Stimulated activated CD4-positive, alpha-beta T cell treated with anti-CD3 and anti-CD28 coated beads, Interleukin-15, amount 100 ng/mL, for 48 hours (primary cell): ENCODE measurements at places on chromosomes 4 and X.

- no peak for DNase-seq
Measured at GRCh38 chrX:9342561-9343051, 122.3 kb upstream of the TBL1X start.

GRCh38 chr4:105644257-105644656 is 64.2 kb downstream of the INTS12 start:
- DNase-seq = no peak

DNA sequence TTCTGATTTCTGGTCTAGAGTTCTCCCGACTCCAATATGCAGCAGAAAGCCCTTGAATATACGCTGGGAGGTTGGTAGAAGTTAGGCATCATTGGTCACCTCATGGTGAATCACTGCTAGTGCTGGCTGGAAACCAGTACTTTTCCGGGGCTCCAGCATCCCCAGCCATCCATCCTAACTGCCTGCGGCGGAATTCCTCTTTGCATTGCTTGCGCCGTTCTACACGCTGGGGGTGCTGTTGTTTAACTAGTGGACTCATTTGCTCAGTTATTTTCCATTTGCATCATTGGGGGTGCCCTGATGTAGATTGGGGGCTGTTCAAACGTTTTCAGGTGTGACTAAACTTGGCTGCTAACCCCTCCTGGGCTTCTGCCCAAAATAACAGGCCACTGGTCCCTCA is 23.3 kb upstream of the GPR50 start:
- DNase-seq = no peak

- no peak for DNase-seq
Measured at GRCh38 chrX:48711162-48711928, 14.8 kb downstream of the SUV39H1 start.

DNA sequence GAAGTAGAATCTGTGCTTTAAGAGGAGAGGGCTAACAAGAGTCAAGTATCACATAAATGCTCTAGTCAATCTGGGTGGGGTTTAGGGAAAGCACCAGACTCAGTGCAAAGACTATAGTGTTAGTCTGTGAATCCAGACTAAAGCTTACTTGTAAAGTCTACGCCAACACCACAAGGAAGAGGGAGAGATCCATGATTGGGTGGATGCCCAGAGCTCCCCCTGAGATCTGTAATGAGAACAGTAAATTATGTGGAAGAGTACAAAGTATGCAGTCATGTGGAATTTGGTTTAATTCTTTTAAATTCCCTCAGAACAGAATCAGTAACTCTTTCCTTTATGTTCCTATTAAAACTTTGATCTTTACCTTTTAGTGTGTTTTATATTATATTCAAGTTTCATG is 354.7 kb upstream of the SPANXN4 start:
- no peak for DNase-seq

DNA sequence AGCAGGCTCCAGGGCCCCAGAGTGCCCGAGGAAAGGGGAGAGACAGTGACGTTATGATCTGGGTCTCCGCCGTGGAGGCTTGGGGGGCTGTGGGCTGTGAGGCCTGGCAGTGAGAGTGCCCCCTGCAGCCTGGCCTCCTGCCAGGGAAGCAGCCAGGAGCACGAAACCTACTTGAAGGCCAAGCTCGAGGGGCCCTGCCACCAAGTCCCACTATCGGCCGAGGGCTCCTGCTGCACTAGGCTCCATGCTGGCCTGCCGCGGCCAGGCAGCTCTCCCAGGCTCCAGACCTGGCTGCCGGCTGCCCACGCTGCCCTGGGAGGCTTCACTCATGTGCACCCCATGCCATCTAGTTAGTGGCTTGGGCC is 18.7 kb downstream of the FLNA start:
- DNase-seq = no peak

DNA sequence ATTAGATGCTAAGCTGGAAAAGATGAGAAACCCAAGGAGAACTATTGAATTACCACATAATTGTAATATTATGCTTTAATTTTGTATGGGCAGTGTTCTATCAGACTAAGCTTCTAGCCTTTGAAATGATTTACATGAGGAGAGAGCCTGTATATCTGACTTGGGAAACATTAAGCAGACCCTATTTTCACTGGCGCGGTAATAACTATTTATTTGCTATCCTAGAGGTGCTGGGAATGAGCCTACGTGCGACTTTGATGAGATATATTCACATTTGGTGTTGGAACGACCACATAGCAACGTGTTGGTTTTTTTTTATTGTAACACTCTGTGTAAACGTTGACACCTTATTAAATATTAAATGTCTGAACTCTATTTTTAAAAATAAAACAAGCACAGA is 80.5 kb downstream of the CLCN4 start:
- DNase-seq = no peak

DNA sequence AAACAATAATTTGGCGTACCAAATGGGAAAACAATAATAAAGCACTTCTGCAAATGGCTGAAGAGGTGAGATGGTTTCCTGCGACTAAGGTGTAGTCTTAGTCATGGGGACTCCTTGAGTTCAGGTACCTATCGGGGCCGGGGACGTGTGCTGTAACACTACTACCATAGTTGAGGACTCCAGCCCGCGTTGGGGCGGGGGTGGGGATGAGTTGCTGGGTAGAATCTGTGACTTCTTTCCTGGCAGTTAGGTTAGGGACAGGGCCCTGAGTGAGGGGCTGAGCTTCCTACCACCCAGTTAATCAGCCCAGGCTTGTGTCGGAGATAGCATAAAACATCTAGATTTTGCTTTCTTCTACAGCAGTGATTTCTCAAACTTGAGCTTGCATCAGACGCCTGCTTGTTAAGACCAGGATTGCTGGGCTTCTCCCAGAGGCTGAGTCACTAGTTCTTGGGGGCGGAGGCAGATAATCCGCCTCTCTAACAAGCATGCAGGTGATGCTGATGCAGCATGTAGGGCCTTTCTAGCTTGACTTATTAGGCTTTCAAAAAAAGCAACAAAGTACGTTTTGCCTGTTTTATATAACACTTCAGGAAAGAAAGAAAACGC is 30.2 kb downstream of the RBBP7 start:
- no peak for DNase-seq

- DNase-seq = no peak
Measured at GRCh38 chrX:20116087-20116576, 575 bp downstream of the MAP7D2 start.

DNA sequence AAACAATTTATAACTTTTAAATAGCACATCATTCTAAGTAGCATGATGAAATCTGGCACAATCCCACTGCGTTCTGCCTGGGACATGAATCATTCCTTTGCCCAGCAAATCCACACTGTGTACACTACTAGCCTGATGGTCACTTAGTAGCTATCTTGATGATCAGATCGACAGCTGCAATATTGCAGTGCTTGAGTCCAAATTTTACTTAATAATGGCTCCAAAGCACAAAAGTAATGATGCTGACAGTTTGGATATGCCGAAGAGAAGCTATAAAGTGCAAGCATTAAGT is 86.6 kb upstream of the NPNT start:
- no peak for DNase-seq

DNA sequence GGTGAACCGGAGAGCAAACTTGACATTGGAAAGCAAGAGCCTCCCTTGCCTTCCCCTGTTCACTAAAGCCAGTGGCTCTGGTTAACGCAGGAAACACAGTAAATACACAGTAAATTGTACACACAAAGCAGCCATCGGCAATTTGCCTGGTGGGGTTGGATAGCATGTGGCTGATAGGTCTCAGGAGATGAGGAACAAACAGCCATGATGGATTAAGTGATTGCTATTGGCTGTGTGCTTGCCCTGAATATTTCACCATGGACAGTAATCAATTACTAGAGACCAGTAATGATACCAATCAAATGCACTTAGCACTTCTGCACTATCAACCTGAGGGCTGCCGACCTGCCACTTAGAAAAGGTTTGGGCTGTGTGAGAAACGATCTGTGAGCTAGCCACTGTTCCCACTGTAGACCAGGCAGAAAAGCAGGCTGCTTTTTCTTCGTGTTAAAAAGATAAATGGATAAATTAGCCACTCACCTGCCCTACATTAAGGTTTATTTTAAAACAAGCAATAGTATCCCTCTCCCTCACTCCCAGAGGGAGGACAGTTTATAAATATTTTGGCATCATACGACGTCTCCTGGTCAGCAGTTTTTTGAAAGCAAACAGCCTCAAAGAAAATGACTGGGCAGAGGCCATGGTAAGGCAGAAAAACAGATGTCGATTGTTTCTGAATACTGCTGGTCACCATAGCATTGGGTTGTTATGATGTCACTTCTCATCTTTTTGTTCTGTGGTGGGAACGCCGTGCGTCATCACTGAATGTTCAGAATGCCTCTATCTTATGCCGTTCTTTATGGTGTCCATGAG is 167.1 kb downstream of the MAML3 start:
- no peak for DNase-seq
